Frontal cortex (tissue), 4 donors: ENCODE measurements at places on chromosomes 16 and 17.
A peak's percentile ranks its signal among the peaks of the same experiment; 100 is the strongest.

DNA sequence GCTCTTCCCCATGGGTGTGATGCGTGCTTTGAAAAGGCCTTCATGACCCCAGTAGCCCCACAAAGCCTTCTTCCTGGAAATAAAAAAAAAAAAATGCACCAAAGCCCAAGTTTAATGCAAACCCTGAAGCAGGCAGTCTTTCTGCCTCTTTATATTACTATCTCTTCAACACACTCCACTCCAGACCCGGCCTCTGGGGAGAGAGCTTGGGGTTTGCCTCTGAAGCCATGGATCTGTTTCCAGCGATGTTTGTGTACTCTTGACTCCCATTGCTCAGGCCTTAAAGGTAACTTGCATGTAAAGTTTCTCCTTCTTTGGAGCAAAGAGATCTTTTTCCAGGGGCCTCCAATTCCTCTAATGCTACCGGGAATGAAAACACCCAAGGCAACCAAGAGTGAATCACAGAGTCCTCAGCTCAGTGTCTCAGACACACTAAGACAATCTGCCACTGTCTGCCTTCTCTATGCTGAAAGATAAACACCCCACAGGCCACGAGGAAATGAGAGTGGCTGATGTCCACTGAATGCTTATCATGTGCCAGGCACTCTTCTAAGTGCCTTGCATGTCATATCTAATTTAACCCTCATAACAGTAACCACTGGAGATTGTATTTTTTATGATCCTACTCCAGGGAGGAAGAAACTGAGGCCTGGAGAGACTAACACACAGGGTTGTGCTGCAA is 56.4 kb upstream of the AKTIP start:
- no peak for DNase-seq

DNA sequence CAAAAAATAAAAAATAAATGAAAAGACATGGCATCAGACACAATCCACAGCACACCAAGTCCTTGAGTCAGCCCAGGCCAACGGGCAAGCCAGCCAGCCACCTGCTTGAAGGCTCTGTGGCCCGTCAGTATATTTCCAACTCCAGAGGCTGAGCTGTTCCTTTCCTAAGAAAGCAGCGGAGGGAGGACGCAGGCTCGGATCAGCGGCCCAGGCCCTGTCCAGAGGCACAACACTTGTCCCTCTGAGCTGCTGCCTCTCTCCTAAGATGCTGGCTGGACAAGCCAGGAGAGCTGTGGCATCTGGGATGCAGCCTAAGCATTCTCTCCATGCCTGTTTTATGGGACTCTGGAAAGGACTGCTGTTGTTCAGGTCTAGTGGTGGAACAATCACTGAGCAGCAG is 14.8 kb upstream of the NLRC3 start:
- no peak for DNase-seq

GRCh38 chr17:73974536-73974935 is 228.9 kb upstream of the RPL38 start:
- no peak for DNase-seq

DNA sequence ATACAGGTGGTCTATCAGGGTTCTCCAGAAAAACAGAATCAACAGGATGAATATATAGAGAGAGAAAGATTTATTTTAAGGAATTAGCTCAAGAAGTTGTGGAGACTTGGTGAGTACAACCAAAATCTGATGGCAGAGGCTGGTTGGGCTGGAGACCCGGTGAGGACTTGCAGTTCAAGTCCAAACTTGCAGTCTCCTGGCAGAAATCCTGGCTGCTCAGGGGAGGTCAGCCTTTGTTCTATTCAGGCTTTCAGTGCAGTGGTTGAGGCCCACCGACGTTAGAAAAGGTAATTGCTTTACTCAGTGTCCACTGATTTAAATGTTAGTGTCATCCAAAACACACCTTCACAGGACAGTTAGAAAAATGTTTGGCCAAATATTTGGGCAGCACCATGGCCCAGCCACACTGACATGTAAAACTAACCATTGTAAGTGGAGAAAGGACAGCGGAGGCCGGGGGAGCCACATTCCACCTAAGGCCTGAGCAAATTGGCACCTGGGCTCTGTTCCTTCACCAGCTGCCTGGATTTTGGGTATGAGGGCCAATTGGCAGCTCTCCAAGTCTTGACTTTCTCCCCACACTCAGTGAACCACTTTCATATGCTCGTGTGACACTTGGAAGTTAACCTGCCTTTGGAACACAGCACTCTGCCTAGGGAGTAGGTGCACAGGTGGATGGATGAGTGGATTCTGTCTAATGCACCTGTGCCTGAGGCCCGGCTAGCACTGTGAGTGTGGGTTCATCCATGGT is 54.7 kb downstream of the CACNG5 start:
- DNase-seq: no peak

GRCh38 chr17:51463353-51463752 is 203.0 kb downstream of the UTP18 start:
- no peak for DNase-seq

GRCh38 chr16:88375996-88376834 is 6.5 kb upstream of the ZNF469 start:
- DNase-seq: peak; percentile 55

GRCh38 chr16:3144321-3144983 is 9.6 kb downstream of the ZNF213 start:
- DNase-seq: no peak

- DNase-seq: no peak
Observed at GRCh38 chr17:2181897-2182448, 121.6 kb downstream of the SMG6 start.

DNA sequence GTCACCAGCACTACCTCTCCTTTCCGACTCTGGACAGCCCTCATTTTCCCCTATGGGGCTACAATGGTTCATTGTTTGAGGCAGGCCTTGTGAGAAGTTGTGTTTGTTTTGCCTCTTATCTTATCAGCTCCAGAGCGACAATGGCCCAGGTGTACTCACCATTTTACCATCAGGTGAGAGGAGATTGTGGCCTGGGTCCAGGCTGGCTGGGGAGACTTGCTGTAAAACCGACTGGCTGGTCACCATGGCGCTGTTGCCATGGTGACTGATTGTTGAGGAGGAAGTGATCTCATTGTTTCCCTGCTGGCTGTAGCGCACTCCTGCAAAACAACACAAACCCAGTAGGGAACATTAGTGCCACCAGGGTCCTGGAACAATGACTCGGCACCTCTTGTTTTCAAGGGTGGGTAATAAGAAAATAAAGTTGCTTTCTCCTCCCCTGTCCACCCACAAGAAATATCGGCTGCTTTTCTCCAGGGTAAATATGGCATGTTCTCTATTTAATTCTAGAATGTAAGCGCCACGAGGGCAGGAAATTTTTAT is 34.4 kb downstream of the HNF1B start:
- no peak for DNase-seq

GRCh38 chr17:43431714-43432523 is 33.1 kb downstream of the ARL4D start:
- DNase-seq: no peak

DNA sequence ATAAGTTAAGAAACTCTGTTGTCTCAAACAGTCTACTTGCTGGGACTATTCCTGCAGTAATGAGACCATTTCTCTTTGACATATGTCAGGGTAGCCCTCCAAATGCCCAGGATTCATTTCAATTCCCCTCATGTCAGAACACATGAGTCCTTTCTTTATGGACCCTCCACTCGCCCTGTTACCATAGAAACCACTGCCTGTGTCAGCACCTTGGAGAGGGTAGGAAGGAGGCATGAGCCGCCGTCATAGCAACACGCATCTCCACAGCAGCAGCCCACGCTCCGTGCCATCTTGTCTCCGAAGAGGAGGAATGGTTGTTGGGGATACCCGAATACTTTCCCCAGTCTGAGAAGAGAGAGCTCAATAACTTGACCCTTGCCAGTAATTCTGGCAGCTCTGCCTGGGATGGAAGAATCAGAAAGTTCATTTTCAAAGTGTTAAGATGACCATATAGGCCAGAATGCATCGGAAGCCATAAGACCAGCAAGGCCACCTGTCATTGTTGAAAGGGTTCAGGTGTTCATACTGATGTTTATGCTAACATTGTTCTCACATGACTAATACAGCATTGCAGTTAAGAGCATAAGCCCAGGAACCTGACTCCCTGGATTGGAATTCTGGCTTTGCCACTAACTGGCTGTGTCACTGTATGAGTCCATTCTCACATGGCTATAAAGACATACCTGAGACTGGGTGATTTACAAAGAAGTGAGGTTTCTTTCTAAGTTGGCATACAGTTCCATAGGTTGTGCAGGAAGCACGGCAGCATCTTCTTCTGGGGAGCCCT is 141.3 kb downstream of the ABCC12 start:
- DNase-seq: no peak

DNA sequence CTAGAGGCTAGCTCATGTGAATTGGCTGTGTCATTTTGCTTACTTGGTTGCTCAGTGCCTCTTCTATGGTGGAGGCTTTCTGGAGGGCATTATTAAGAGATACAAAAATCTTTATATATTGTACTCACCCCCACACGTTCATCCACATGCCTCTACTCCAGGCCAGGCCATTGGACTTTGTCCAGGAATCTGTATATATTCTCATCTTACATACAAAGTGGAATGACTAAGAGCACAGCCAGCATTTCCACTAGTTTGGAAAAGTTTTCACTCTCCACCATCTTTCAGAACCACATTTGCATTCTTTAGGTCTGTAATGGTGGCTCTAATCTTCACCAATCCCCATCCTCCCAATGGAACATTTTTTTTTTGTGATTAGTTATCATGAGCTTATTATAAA is 4.8 kb upstream of the GLG1 start:
- DNase-seq: no peak

DNA sequence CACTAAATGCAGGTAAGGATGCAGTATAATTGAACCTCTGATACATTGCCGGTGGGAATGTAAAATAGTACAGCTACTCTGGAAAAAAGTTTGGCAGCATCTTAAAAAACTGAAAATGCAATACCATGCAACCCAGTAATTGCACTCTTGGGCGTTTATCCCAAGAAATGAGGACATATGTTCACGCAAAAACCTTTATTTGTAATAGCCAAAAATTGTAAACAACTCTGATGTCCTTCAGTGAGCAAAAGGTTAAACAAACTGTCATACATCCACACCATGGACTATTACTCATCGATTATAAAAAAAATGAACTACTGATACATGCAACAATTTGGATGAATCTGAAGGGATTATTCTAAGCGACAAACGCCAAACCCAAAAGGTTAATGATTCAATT is 16.9 kb downstream of the SYNRG start:
- DNase-seq: no peak

DNA sequence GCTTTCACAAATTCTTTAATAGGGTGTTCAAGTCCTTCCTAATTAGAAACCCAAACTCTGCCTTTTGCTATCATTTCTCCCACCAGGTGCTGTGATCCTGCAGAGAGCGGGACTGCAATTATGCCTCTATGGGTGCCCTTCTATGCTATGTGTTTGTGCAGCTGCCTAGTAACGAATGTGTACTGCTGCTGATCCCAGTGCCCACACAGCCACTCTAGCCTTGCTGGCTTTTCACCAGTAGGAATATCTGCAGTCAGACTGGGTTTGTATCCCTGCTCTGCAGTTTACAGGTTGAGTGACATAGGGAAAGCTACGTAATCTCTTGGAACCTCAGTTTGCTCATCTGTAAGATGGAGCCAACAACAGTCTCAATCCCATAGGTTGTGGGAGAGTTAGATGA is 179.6 kb upstream of the IRX3 start:
- DNase-seq: no peak

DNA sequence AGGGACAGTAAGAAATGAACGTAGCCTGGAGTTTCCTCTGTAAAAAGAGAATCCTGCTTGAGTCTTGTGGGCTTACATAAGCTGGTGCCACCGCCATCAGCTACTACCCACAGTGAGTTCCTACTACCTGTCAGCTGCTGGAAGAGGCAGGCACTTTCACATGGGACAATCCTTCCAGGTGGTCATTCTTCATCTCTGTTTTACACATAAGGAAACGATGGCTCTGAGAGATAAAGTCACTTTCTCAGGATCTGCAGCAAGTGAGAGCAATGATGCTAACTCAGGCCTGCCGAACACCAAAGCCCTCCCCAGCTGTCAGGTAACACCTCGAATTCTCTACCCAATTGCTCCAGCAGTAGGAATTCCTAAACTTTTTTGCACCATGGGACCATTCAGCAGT is 26.6 kb downstream of the PIK3R5 start:
- no peak for DNase-seq

- no peak for DNase-seq
Observed at GRCh38 chr17:70271200-70271599, 101.9 kb downstream of the KCNJ2 start.

DNA sequence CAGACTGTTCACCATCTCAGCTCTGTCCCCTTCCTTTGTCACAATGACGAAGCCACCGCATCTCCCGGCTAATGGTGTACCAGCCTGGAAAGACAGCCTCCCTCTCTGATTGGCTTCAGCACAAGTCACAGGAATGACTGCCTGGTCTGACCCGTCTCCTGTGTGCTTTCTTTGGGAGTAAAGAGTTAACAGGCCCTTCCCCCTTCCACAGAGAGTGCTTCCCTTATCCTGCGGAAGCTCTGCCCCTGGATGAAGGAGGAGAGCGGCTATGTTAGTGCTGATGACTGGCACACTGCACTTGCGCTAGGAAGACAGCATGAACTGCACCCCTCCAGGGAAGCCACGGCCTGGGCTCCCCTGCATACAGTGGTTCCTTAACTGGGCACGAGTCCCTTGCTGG is 11.3 kb downstream of the USB1 start:
- DNase-seq: no peak

DNA sequence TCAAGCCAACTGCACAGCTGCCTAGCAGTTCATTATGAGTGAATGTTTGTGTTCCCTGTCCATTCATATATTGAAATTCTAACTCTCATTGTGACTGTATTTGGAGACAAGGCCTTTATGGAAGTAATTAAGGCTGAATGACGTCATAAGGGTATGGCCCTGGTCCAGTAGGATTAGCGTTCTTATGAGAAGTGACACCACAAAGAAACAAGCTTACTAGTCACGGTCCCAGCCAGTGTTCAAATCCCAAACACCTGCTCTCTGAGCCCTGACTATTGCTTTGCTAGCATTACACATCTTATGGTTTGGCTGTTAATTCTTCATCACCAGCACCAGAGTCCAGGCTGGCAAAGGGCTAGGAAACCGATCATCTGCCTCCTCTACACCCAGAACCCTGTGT is 2.2 kb downstream of the ZNF668 start:
- DNase-seq: no peak

DNA sequence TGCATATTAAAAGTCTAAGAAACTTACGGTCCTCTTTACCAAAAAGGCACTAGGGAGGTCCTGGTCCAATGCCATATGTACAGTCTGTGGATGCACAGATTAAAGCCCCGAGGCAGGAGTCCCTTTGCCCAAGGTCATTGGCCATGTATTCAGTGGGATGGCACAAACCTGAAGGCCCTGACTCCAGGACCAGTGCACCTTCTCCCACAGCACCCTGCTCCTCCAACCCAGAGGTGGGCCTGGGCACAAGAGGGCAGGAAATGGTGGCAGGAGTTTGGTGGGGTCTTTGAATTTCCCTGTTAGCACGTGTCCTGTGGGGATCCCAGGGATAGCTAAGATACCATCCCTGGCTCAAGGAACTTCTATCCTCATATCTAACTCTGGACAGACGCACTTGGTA is 28.5 kb downstream of the TLE7 start:
- no peak for DNase-seq

DNA sequence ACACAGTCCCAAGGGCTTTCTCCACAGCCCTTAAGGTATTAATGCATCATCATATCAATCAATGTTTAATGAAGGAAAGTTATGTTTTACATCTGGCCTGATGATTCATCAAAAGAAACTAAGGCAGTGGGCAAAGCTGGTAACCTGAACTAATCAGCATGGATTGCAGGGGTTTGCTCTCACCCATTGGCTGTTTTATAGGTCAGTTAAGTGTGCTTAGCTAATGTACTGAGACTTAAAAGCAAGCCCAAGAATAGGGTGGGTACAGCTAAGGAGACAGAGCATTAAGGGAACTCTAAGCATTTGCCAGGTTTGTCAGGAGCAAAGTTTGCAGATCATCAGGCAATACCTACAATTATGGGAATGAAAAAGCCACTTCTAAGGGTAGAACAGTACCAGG is 1247.6 kb downstream of the CDH8 start:
- DNase-seq: no peak
